Activated CD8-positive, alpha-beta T cell treated with anti-CD3 and anti-CD28 coated beads, Interleukin-2, amount 10 ng/mL, durations not matched to agents 7 days and 5 days (primary cell): ENCODE measurements at places on chromosomes 1 and 21. TPM values are rescaled to one million over a fixed set of nuclear protein-coding genes. Genes with fewer than 3 reads are reported as not detected.

The SERTAD4 gene
- not detected for total RNA-seq

The CFAP74 gene
- not detected for total RNA-seq

The CBR3 gene
- 29.6 TPM for total RNA-seq

GRCh38 chr1:158516966-158517365 lies 37.2 kb downstream of the OR6Y1 start:
- H3K27me3 ChIP-seq: peaks cover 5% of the 10 kb centered on the region
- H3K4me1 ChIP-seq: no peaks in the 10 kb centered on the region
- H3K36me3 ChIP-seq: no peaks in the 10 kb centered on the region
- H3K4me3 ChIP-seq: no peak overlapping the region
- no peak overlapping the region for H3K27ac ChIP-seq

DNA sequence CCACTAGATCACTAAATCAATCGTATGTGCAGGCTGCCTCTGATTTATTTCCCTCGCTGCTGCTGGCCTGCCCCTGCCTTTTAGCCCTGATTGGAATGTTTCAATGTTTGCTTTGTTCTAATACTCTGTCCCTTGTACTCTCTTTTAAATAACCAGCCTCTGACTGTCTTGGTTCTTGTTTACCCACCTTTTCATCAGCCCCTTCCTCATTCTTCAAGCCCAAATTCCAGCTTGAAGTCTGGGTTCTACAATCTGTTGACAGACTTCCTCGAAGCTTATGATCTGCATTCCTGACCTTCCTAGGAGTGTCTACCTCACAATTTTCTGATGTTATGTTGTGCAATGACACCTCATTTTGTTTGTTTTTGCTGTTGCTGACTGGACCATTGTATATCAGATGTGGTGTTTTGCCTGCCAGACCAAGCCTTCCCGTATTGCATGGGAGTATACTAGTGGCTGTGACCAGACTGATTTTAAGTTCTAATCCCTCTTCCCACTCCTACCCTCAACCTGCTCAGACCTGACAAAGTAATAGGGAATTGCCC lies 46.6 kb upstream of the APOBEC4 start:
- H3K27ac ChIP-seq: no peak overlapping the region
- DNase-seq: no peak
- H3K4me1 ChIP-seq: no peaks in the 10 kb centered on the region
- no peaks in the 10 kb centered on the region for H3K36me3 ChIP-seq
- H3K4me3 ChIP-seq: no peak overlapping the region

DNA sequence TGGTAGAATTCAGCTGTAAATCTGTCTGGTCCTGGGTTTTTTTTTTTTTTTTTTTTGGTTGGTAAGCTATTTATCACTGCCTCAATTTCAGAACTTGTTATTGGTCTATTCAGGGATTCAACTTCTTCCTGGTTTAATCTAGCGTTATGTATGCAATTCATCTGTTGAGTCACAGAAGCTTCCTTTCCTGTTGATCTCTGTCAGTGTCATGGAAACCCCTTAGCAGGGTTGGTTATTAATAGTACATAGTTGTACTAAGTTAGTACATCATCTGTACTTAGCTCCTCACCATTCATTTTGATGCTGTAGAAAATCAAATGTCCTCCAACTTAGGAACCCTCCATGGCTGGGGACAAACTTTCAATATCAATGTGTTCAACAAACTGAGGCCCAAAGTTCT lies 51.0 kb upstream of the BARHL2 start:
- H3K36me3 ChIP-seq: no peaks in the 10 kb centered on the region
- H3K4me1 ChIP-seq: peaks cover 4% of the 10 kb centered on the region
- no peak overlapping the region for H3K27ac ChIP-seq
- no peak overlapping the region for H3K4me3 ChIP-seq
- no peak for DNase-seq
